NCI-H2171 (cell line): ENCODE measurements at places on chromosomes 4 and X.

DNA sequence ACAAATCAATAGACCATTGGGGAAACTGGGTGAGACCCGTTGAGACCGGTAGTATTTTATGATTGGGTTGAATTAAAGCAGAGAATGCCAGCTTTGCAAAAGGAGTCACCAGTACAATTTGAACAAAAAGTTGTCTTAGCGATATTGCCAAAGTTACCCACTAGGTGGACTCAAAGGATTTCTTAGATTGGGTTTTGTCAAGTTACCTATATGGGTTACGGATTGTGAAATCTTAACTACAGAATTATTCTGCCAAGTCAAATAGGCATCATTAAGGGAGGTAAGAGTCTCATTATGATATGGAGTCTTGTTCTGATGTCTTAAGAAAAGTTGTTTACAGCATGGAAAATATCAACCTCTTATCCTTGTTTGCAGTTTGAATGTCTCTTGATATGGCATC is 15.0 kb upstream of the CT47A1 start:
- no peak for DNase-seq

- no peak for DNase-seq
These were observed 952 bp downstream of the ARSD start for GRCh38 chrX:2928191-2928582.

DNA sequence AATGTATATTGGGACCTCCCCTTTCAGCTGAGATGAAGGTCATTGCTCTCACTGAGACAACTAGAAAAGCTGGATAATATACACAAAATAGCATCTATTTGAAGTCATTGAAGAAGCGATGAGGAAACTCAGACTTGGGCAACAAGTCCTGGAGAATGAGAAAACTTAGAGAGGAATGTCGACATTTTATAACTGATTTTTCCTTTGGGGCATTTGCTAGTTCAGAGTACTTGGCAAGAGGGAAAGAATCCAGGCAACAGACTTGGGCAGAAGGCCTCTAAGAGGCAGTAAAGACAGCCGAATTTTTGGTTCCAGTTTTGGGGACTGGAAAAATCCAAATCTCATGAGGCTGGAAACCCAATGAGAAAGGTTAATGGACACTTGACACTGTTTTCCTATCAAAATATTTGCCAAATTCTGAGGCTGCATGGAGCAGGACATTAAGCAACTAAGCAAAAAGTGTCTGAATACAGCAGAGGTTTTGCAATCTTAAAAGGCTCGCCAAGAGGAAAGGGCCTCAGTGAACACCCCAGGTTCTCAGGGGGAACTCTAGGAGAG is 21.0 kb upstream of the ANXA5 start:
- no peak for DNase-seq

DNA sequence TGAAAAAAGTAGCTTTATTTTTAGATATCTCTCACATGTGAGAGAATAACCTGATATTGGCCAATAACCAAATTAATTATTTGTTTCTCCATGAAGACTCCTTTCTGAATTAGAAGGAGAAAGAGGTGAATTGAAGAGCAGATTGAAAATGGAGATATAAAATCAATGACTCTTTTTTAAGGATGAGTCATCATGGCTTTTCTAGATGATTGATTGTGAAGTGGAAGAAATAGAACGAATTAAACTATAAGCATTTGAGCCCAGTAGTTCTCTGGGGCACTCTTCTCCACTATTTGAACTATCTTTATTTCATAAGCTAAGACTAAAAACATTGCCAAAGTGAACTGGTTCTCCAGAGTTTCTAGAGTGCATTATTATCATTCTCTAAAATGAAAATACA is 137.2 kb upstream of the EDNRA start:
- DNase-seq, result no peak

DNA sequence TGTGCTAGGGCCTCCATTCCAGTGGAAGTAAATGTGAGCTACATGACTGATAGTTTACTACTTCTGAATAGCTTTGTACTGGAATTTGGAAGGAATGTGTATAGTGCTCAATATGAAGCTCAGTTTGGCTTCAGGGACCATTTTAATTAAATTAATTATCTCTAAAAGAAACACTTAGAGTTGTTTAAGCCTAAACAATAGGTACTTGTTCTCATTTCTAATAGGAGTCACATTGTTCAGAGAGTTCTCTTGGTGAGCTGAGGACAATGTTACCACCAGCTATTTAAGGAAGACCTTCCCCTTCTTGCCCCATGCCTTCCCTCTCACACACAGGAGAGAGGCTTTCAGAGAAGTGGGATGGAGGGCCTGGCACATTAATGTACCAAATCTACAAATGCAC is 78.3 kb downstream of the CHIC2 start:
- no peak for DNase-seq

DNA sequence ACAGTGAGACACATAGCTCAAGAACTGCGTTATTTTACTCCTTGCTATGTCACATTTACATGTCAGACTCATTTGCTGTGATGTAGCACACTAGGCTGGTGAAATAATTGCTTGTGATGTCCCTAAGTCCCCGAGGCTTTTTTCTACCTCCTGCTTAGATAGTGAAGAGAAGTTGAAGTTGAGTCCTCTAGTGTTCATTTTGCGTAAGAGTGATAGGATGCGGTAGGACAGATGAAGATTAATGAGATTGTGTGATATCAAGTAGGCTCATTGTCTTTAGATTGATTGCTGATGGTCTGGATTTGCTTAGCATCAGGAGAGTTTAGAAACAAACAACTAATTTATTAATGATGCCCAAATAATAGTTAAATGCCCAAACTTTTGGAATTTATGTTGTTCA is 173.6 kb upstream of the NUDT6 start:
- DNase-seq, result no peak

DNA sequence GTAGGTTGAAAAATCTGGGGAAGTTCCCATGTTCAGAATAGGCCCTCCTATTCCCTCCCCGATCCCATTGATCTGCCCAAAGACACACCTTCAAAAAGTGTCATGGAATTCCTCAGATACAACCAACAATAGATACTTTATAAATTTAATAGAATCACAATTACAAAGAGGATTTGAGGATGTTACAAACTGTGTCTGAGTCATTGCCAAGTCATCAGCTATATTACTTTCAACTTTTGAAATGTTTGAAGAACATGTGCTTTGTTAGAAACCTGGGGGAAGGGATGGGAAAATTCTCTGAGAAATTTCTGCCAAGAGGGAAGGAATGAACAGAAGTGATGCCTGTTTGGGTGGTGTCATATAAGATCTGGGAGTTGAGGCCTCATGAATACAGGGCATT is 46.7 kb downstream of the KCNIP4 start:
- no peak for DNase-seq

DNA sequence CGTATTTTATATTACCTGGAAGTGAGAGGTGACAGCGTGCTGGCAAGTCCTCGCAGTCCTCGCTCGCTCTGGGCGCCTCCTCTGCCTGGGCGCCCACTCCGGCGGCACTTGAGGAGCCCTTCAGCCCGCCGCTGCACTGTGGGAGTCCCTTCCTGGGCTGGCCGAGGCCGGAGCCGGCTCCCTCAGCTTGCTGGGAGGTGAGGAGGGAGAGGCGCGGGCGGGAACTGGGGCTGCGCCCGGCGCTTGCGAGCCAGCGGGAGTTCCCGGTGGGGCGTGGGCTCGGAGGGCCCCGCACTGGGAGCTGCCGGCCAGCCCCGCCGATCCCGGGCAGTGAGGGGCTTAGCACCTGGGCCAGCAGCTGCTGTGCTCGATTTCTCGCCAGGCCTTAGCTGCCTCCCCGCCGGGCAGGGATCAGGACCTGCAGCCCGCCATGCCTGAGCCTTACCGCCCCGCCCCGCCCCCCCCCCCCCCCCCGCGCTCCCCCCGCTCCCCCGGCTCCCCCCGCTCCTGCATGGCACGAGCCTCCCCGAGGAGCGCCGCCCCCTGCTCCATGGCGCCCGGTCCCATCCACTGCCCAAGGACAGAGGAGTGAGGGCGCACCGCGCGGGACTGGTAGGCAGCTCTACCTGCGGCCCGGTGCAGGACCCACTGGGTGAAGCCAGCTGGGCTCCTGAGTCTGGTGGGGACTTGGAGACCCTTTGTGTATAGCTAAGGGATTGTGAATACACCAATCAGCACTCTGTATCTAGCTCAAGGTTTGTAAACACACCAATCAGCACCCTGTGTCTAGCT is 298.9 kb upstream of the MAGEB16 start:
- no peak for DNase-seq

GRCh38 chrX:41588271-41588670 is 100.5 kb upstream of the GPR34 start:
- DNase-seq, result no peak

DNA sequence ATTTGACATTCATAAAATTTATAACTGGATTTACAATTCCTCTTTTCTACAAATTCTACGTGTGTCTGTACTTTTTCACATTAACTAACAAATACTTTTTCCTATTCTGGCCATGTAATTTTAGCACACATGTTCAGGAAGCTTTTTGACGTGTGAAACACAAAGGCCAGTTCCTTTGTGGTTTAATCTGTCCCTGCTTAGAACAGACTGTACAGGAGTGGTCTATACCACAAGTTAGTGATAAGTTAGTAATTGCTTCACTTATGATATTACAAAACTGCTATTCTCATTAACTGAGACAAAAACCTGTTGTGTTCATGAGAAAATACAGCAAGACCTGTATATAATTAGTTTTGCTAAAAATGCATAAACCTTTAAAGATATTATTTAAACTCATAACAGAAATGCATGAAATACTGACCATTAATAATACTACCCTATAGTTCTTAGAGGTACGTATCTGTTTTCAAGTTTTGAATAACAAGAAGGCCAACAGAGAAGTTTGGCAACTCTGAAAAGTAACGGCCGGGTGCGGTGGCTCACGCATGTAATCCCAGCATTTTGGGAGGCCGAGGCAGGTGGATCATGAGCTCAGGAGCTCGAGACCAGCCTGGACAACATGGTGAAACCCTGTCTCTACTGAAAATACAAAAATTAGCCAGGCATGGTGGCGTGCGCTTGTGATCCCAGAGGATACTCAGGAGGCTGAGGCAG is 13.7 kb upstream of the AREG start:
- DNase-seq, result no peak

- no peak for DNase-seq
These were observed 61.6 kb upstream of the TMEM33 start for GRCh38 chr4:41873380-41874295.

- no peak for DNase-seq
These were observed 6.8 kb upstream of the CXCL2 start for GRCh38 chr4:74105656-74106280.

GRCh38 chr4:57234252-57234775 is 124.1 kb upstream of the IGFBP7 start:
- DNase-seq, result no peak

- DNase-seq, result no peak
These were observed 140.9 kb downstream of the SHOX start for GRCh38 chrX:771536-771935.

DNA sequence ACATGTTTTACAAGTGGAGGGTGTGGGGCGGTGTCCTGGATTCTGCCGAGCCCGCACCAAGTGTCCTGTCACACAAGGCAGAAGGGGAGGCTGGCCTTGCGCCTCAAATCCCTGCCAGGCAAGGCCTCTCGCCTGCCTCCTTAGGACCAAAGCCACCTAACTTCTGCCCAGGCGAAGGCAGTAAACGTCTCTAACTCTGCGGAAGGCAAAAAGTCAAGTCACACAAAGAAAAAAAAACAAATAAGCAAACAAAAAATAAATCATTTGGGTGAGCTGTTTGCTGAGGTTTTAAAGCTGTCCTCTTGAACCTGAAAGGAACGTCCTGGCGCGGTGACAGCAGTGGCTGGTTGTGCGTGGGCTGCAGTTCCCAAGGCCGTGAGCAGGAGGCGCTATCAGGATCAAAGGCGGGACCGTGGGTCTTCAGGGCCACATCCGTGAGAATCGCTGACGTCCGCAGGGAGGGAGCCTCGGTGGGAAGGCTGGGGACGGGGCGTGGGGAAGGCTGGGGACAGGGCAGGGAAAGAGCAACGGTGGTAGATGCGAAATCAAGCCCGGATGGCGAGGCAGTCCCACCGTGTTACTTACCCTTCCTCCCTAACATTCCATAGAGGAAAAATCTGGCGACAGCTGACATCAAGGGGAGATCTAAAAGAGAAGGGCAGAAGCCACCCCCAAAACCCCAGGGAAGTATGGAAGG is 99.1 kb downstream of the TRAPPC11 start:
- no peak for DNase-seq

- no peak for DNase-seq
These were observed 799 bp upstream of the AIFM1 start for GRCh38 chrX:130166503-130166777.

DNA sequence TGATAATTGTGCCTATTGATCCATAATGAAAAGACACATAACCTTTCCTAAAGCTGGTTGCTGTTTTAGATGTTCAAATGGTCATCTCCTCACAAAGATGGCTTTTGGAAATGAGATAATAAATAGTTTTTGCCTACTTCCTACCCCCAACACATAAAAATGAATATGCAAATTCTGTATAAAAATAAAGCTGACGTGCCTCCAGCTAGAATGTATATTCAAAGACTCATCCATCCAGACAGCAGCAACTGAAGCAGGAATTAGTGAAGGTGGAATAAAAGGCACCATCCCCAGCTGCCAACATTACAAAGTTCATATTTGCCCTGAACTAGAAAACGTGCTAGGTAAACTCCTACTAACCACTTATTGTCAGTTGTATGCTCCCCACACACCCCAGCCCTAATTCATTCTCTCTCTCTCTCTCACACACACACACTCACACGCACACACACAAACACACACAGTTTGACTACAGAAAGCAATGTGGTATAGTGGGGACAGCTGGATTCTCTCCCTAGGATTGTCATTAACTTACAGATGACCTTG is 53.6 kb downstream of the PCDH19 start:
- DNase-seq, result no peak

DNA sequence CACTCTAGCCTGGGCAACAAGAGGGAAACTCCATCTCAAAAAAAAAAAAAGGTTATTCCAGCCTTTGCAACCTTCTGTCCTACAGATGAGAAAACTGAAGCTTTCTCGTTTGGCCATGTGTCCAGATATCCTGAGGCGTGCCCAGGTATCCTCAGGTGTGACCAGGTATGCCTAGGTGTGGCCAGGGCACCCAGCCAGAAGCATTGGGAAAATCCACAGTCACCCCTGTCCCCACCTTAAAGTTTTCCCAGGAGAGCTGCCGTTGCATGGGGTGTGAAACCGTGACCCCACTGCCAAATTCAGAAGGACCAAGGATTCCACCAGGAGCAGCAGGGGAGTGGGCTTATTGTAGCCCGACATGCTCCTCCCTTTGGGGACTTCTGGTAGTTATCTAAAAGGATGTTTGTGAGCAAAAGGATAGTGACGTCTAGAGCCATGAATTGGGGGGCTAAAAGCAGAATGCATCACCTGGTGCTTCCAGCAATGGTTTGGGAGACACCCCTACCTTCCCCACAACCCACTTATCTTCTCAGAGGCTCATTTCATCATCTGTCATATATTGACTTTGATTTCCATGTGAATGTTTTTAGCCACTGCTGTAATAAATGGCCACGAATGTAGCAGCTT is 4.0 kb upstream of the DHRSX start:
- no peak for DNase-seq

DNA sequence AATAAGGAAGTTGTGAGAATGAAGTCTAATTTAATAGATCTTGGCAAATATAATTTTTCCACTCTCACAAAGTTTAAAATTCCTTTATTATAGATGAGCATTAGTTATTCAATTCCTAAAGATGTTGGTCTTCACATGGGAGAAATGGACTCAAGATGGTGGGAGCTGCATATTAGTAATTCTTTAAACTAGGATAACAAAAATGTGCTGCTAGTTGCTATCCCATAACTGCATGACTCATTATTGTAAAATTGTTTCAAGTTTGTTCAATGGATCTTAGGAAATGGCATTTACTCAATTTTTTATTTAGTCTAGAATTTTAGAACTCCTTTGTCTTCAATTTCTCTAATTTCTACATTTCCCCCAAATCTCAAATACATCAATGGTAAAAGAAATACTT is 155.8 kb downstream of the ATP10D start:
- no peak for DNase-seq
